Esophagus squamous epithelium (tissue), 5 donors: ENCODE measurements at places on chromosomes 4 and X. TPM values are rescaled to one million over a fixed set of nuclear protein-coding genes. Genes with fewer than 3 reads are reported as not detected.

OTUD6A gene
- total RNA-seq = not detected

VGLL1 gene
- total RNA-seq = not detected

PSAPL1 gene
- total RNA-seq = 0.09 TPM

KLB gene
- 0.34 TPM for total RNA-seq

FBXO8 gene
- total RNA-seq = 30.5 TPM

OTC gene
- total RNA-seq = 0.15 TPM

CXCL1 gene
- 9.5 TPM for total RNA-seq

CLDN24 gene
- total RNA-seq = not detected
